Non-pigmented ciliary epithelial cell (primary cell): ENCODE measurements at places on chromosomes 4 and X.

- DNase-seq = peak; percentile 3
These were observed 1179.6 kb upstream of the PCDH7 start for GRCh38 chr4:29540439-29541102.

- no peak for DNase-seq
These were observed 32.5 kb downstream of the AKAP4 start for GRCh38 chrX:50168241-50168687.

GRCh38 chr4:43959976-43960375 is 488.6 kb downstream of the KCTD8 start:
- DNase-seq = no peak

GRCh38 chr4:96145601-96146000 is 305.7 kb downstream of the PDHA2 start:
- no peak for DNase-seq

- DNase-seq = peak; percentile 26
These were observed 43.1 kb downstream of the ADAMTS3 start for GRCh38 chr4:72525938-72526337.

- DNase-seq = no peak
These were observed 22.8 kb upstream of the IL3RA start for GRCh38 chrX:1313788-1314187.

GRCh38 chr4:41095192-41095872 is 119.0 kb downstream of the APBB2 start:
- DNase-seq = no peak

DNA sequence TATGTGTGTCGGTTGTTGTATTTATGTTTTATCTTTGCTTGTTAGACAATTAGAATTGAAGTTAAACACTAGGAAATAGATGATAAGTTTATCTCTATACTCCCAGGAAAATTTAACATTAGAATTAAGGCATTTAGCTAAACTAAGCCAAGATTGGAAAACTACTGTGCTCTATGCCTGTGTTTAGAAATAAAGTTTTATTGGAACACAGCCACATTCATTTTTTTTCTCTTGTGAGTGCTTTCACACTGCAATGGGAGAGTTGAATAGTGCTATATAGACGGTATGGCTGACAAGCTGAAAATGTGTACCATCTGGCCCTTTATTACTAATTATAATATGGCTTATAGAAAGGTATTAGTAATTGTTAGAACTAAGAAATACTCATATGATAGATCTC is 186.7 kb upstream of the NUDT6 start:
- no peak for DNase-seq

- DNase-seq = no peak
These were observed 54.6 kb downstream of the CPZ start for GRCh38 chr4:8647094-8647570.

DNA sequence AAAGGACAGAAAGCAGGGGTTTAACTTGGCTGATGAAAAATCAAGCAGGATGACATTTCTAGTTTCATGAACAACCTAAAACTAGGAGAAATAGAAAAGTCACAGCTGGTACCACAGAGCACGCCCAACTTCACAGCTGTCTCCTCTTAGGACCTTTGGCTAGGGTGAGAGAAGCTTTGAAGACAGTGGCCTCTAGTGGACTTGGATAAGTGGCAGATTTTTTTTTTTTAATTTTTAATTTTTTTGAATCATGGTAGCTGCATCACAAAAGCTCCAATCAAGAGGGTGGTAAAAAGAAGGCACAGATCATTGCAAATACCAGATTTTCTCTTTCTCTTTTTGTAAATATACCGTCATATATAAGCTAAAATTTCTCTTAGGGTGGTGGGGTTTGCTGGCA is 20.2 kb upstream of the MAP3K15 start:
- no peak for DNase-seq

DNA sequence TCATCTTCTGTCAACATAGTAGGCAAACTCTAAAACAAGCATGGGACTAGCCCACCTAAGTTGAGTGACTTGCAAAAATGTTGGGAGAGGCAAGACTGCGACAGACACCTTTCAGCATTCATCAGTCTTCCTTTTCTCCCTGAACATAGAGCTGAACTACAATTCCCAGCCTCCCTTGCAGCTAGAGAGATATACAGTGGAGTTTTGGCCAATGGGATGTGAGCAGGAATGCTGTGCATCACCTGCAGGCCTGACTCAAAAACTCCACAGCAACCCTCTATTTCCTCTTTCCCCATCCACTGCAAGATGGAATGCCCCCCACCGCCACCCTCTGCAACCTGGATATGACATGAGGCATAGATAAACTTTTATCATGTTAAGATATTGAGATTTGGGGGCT is 66.5 kb downstream of the PDHA1 start:
- no peak for DNase-seq

- DNase-seq = no peak
These were observed 71.9 kb upstream of the FAM9A start for GRCh38 chrX:8873102-8873501.

GRCh38 chr4:168503652-168504362 is 7.0 kb downstream of the PALLD start:
- no peak for DNase-seq

DNA sequence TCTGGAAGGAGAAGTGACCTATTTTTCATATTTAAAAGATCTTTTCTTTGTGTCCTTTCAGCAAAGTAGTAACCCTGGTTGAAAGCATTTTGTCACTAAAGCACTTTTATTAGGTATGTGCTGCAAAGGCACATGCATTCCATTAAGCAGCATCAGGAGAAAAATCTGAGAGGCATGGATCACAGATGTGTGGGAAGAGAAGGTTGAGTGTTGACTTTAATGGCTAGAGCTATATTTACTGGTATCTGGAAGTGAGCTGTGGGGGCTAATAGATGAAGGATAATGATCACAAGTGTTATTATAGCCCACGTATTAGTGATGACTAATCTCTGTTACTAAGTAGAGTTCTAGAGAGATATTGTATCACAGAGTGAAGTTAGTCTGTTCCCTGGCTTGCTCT is 1520.7 kb downstream of the ARAP2 start:
- DNase-seq = peak; percentile 23

DNA sequence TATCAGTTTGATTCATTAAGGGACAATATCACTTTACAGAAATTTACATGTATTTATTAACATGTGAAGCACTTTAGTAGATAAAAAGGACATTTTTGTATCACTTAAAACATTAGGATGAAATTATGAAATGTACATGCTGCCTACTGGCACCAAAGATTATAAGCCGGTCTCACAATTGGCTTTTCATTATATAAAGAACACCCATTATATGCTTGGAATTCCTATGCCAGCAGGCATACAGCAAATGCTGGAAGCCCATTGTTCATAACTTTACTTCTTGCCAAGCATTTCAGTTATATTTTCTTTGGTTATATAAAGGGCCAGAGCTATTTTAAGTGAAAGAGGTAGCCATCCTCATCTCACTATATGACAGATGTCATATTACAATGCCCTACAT is 145.9 kb downstream of the DMD start:
- DNase-seq = no peak

DNA sequence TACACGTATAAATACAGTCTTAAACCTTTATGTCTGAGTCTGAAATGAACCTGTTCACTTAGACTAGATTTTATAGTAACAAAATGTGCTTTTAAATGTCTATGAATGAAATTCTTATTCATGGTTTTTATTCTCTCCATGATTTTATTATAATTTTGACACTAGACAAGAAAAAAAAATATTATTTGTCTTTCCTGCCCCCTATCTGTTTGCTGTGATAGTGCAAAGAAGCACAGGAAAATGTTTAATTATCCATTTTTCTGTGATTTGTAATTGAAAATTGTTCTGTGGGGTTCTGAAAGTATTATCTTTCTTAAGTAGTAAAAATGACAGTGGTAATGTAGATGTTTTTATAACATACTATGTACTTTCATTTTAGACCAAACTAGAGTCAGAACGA is 52.0 kb downstream of the INTS6L start:
- no peak for DNase-seq

DNA sequence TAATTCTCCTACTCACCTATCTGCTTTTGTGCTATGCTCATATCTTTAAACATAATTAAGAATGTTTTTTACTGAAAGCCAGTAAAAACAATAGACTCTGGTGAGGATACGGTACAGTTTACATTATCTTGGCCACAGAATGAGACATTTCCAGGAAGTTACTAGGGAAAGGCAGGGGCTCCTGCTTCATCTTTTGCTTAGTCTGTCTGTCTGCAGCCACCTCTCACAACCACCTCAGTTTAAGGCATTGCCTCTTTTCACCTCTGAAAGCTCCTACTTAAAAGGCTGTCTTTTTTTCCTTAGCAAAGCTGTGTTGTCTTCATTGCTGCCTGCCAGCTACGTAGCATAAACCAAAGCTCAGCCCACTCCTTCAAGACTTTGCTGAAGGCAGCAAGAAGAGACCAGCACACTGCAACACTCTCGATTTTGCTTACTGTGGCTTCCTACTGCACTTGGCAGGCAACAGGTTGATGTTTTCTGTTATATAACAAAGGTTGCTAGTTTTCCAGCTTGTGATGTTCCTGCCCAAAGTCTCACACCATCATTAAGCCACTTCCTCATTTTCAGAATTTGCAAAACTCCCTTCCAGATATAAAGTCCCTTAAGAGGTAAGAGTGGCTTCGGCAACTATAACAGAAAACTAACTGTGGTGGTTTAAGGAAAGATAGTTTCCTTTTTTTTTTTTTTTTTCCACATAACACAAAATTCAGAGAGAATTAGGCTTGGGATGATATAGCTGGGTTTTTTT is 432.9 kb downstream of the GRXCR1 start:
- DNase-seq = no peak

GRCh38 chrX:96376266-96376665 is 308.4 kb upstream of the DIAPH2 start:
- DNase-seq = no peak

- DNase-seq = no peak
These were observed 76.7 kb downstream of the FNIP2 start for GRCh38 chr4:158845311-158846041.

DNA sequence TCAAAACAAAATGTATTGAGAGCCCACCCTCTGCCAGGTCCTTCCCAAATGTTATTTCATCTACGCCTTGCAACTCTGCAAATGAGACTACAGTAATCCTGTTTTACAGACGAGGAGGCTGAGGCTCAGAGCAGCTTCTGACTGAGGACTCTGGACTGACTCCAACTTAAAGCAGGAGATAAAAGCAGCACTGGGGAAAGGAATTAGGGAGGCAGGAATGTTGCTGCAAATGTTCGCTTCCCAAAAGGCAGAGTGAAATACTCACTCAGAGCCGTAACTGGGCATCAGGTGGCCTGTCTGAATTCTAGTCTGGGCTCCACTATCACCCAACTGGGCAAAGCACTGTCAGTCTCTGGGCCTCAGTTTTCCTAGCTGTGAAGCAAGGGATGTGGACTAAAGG is 94.7 kb upstream of the SRD5A3 start:
- DNase-seq = no peak

GRCh38 chrX:71236836-71237235 is 13.8 kb downstream of the GJB1 start:
- DNase-seq = no peak

- no peak for DNase-seq
These were observed 14.8 kb downstream of the ZNF185 start for GRCh38 chrX:152912641-152913040.

DNA sequence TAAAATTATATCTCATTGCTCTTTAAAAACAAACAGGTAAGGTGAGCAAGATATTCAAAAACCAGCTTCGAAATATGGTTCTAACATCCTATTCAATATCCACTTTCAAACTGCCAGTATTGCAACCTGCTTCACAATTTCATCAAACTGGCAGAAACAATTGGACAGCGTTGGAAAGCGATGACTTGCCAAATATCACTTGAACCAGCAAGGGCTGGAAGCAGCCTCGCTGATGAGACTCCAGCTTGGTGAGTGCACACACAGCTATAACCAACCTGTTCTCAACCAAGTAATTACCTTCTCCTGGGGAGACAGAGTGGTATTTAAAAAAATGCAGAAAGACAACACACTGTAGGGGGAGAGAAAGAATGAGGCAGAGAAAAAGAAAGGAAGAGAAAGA is 155.8 kb upstream of the RAI2 start:
- DNase-seq = no peak

DNA sequence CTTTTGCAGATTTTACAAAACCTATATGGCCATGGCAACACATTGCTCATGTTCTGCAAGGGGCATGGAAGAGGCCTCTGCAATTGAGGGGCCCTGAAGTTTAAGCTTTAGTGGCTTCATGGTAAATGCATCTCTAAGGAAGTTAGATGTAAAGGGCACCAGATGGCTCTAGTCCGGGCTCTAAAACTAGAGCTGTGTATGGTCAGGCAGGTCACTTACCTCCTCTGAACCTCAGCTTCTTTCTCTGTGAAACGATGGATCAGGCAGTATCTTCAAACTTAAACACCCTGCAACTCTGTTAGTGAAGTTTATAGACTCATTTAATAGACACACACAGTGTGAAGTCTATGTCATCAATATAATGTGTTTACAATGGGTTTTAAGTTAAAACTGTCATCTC is 10.0 kb downstream of the MAGEB17 start:
- DNase-seq = no peak

DNA sequence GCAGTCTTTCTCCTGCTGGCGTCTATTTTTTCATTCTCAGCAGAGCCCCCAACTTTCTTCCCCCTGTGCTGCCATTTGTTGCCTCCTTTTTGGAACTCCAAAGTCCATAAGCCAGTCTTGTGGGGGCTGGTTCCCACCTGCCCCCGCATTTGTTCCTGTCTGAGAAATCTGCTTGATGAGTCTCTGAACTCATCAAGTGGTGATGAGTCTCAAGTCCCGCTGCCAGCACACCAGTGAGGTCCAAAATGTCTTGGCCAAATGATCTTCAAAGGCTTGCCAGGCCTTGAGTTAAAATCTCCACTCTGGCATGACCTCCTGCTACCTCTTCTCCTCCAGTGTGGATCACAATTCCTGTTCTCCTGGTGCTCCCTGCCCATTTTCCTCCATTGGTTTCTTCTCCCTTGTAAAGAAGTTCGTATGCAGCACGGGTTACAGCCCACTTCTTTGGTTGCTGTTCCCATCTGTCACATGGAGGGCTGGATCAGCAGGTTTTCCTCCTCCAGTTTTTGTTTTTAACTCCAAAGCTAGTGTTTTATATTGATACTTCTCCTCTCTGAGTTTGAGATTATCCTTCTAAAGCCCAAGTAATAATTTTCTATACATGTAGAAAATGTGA is 72.7 kb upstream of the LIMCH1 start:
- no peak for DNase-seq

GRCh38 chr4:171742436-171742835 is 70.8 kb upstream of the GALNTL6 start:
- no peak for DNase-seq

- no peak for DNase-seq
These were observed 27.5 kb upstream of the DUSP21 start for GRCh38 chrX:44816367-44816766.
